Activated T-cell treated with anti-CD3 and anti-CD28 coated beads for 48 hours (primary cell): ENCODE measurements at places on chromosomes 5 and 9.

- no peak for DNase-seq
These were observed 1556.8 kb downstream of the EFNA5 start for GRCh38 chr5:106113922-106114321.

- DNase-seq = no peak
These were observed 47.2 kb downstream of the PTGS1 start for GRCh38 chr9:122418016-122418415.

GRCh38 chr5:174003795-174004194 is 14.8 kb downstream of the C5orf47 start:
- DNase-seq = no peak

DNA sequence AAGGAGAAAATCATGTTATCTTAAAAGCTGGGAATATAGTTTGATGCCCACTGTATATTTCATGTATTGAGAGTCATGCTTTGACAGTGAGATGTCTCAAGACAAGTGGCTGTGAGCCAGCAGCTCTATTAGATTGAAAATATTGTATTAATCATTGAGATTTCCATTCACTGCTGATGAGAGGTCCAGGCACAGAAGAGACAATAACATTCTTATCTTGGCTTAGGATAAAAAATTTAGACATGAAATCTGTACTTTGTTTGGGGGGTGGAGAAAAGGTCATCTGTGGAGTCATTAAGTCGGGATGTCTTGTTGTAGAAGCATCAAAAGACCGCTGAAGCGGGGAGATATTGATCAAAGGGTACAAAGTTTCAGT is 97.9 kb upstream of the EQTN start:
- DNase-seq = no peak

DNA sequence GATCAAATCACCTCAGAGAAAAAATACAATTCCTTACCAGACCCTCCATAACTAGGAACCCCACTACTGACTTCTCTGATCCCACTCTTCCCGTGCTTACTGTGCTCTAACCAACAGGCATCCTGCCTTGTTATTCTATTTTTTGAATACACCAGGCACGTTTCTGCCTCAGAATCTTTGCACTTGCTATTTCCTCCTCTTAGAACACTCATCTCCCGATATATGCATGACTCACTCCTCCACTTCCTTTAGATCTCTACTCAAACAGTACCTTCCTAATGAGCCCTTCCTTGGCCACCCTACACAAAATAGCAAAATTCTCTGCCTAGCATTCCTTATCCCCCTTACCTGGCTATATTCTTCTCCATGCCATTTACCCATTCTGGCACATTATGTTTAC is 43.9 kb downstream of the MAPKAP1 start:
- no peak for DNase-seq

GRCh38 chr9:116320290-116320689 is 166.7 kb downstream of the PAPPA start:
- DNase-seq = no peak

- DNase-seq = no peak
These were observed 62.9 kb downstream of the GCNT1 start for GRCh38 chr9:76521906-76522305.

DNA sequence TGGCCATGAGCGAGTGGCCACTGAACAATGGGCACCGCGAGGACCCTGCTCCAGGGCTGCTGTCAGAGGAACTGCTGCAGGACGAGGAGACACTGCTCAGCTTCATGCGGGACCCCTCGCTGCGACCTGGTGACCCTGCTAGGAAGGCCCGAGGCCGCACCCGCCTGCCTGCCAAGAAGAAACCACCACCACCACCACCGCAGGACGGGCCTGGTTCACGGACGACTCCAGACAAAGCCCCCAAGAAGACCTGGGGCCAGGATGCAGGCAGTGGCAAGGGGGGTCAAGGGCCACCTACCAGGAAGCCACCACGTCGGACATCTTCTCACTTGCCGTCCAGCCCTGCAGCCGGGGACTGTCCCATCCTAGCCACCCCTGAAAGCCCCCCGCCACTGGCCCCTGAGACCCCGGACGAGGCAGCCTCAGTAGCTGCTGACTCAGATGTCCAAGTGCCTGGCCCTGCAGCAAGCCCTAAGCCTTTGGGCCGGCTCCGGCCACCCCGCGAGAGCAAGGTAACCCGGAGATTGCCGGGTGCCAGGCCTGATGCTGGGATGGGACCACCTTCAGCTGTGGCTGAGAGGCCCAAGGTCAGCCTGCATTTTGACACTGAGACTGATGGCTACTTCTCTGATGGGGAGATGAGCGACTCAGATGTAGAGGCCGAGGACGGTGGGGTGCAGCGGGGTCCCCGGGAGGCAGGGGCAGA is 53.3 kb downstream of the JADE2 start:
- DNase-seq = no peak

GRCh38 chr9:504921-505740 is 290.5 kb downstream of the DOCK8 start:
- no peak for DNase-seq

- no peak for DNase-seq
These were observed 27.9 kb upstream of the LPCAT1 start for GRCh38 chr5:1551426-1552301.

- DNase-seq = no peak
These were observed 45.1 kb upstream of the SUB1 start for GRCh38 chr5:32539981-32540845.

DNA sequence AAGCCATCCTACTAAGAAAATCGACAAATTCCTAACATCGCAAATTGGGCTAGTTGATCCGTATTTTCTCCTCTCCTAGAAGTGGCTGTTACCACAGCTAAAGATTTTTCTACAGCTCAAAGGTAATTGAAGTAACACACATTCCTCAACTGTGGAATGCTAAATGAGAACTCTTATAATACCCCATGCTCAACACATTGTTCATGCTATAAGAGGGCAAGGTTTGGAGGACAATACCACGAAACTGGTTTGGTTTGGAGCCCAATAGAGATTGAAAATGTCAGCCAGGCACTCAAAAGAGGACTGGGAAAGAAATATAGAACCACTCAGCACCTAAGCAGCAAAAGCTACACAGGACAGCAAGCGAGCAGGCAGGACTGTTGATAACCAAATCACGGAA is 10.1 kb downstream of the TXN start:
- no peak for DNase-seq

- DNase-seq = no peak
These were observed 99.8 kb downstream of the STRBP start for GRCh38 chr9:123168586-123168985.

DNA sequence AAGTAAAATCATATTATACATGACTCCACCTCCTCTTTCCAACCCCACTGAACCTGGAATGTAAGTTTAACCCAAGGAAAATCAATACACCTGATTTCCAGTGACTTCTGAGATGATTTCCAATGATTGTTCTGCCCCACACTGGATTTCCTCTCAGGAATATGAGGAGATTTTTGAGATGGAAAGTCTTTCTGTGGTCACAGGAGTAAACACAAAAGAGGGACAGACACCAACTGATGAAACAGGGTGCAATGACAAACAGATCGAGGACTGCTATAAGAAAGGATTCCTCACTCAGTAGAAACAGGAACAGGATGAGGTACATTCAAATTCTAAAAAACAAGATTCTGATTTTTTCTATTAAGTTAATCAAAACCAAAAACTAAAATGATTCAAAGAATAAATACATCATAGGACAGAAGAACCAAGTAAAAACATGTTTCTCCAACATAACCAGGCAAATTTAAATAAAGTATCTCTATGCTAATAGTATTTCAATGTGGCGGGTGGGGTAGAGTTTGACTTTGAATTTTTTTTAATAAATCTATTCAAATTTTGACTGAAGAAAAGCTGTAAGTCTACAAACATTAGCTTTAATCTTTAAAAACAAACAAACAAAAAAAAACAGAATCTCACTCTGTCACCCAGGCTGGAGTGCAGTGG is 42.1 kb downstream of the DTWD2 start:
- DNase-seq = no peak

DNA sequence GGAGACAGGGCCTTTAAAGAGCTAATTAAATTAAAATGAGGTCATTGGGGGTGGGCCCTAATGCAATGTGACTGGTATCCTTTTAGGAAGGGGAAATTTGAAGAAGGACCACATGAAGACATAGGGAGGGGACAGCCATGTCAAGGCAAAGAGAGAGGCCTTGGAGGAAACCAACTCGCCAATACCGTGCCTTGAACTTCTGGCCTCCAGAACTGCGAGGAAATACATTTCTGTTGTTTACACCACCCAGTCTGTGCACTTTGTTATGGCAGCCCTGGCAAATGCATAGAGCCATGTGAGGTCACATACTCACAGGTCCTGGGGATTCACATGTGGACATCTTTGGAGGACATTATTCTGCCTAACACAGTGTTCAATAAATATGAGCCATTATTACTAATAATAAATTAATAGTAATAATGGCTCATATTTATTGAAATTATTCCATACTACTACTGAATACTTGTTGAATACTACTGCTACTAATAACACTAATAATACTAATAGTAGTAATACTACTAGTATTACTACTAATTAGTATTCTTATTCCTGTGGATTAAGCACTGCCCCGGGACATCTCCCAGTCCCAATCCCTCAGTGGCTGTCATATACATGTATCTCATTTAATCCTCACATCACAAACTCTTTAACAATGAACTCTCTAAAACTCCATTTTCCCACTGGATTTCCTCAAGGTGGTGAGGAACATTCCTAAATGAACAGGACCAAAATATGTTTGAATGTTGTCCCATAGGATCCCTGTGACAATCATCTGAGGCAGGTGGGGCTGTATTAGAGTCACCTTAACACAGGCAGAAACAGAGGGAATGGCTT is 8.4 kb downstream of the TRAF1 start:
- DNase-seq = no peak

- no peak for DNase-seq
These were observed 27.6 kb upstream of the LHFPL2 start for GRCh38 chr5:78675956-78676730.

GRCh38 chr9:137213160-137214060 is 7.9 kb downstream of the NDOR1 start:
- no peak for DNase-seq

DNA sequence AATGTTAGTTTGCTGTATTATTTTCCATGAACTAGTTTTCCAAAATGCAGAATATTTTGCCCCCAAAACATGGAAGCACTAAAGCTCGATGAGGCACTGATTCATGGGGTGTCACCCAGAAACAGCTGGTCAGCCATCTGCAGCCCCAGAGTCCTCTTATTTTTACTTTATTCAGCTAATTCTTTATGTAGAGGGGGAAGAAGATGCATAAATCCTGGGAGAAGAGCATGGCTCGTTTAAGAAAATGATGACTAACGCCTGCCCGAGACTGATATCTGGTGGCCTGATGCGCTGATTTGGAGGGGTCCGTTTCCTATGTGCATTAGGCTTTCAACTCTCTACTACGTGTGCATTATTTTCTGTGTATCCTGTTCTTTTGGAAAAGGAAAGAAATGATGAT is 390.3 kb upstream of the MEF2C start:
- no peak for DNase-seq

- no peak for DNase-seq
These were observed 4.4 kb downstream of the NDST1 start for GRCh38 chr5:150512368-150512747.

DNA sequence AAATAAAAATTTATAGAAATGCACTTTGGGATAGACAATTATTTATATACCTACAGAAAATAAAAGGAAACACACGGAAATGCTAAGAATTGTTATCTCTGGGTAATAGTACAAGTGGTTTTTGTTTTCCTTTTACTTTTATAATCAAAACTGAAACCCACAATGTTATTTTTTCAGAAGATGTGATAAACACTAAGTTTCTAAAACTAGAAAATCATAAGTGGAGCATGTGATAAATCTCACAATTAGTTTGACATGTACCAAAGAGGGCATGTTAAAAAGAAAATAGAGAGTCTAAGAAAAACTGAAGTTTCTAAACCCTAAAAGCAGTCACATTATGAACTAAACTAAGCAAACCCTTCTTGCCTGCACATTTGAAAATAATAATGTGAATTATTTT is 61.1 kb downstream of the OXCT1 start:
- DNase-seq = no peak

DNA sequence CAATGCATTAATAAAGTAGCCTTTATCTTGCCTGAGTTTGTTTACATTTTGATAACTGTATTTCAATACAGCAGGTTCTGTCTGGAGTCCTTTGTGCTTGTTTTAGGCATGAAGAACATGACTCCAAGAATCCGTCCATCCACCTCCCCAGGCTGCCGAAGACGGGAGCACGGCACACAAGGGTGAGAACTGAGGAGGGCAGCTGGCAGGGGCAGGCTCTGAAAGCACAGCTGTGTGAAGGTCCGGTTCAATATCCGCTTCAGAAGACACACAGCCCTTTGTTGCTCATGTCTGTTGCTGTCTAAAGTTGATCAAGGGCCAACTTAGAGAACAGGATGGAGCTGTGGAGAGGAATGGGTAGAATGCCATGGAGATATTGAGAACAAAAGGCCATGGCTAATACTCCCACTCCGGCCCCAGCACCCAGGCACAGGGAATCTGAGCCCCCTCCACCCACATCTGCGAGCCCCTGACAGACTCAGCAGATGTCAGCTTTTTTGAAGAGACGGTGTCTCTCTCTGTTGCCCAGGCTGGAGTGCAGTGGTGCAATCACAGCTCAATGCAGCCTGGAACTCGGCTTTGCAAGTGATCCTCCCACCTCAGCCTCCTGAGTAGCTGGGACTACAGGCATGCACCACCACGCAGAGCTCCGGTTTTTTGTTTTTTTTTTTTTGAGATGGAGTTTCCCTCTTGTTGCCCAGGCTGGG is 58.5 kb upstream of the GNE start:
- DNase-seq = no peak

DNA sequence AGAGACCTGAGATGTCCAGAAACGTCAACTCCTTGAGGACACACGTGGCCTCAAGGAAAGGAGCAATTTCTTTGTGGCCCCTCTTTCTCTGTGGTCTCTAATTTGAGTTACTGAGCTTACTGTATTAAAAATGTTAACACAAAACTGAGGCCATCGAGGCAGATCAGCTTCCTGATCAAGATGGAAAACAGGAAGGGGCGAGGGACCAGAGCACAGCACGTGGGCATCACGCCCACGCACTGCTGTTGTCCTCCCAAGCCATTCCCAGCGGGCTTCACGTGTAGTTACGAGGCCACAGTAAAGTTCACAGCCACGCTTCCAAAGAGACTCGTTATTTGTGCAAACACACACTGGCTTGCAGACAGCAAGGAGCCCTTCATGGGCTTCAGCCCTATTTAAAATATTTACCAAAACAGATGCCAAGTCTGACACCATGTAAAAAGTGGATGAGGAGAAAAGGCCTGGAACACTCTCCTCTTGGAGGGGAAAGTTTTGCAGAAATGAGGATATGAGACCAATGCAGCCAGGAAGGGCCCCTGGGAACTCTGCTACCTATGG is 149.5 kb downstream of the ROR2 start:
- no peak for DNase-seq

- no peak for DNase-seq
These were observed 363.9 kb upstream of the MEF2C start for GRCh38 chr5:89246864-89247263.

- DNase-seq = no peak
These were observed 123.8 kb downstream of the TMEM174 start for GRCh38 chr5:73296772-73297171.

DNA sequence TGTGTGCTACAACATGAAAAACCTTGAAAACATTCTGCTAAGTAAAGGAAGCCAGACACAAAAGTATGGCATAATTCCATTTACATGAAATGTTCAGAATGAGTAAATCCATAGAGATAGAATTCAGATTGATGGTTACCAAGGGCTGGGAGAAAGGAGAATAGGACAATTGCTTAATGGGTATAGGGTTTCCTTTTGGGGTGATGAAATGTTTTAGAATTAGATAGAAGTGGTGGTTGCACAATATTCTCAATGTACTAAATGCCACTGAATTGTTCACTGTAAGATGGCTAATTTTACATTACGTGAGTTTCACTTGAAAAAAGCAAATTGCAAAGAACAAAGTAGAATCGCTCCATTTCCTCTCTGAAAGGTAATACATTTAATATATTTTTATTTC is 43.0 kb upstream of the GAS1 start:
- DNase-seq = no peak
